CD4-positive, alpha-beta memory T cell (primary cell): ENCODE measurements at places on chromosomes 16 and 17. TPM values are rescaled to one million over a fixed set of nuclear protein-coding genes. Genes with fewer than 3 reads are reported as not detected.

PRSS27 gene
- not detected for polyA plus RNA-seq

IL34 gene
- polyA plus RNA-seq = not detected

CA4 gene
- polyA plus RNA-seq = not detected

FBXO39 gene
- 0.14 TPM for polyA plus RNA-seq

ZNF205 gene
- not detected for polyA plus RNA-seq
